ENCODE measurements at places on chromosomes 16 and 17. TPM values are rescaled to one million over a fixed set of nuclear protein-coding genes. Genes with fewer than 3 reads are reported as not detected.

The PSME3IP1 gene
- total RNA-seq, result 109 TPM

The UBFD1 gene
- 57.7 TPM for total RNA-seq

DNA sequence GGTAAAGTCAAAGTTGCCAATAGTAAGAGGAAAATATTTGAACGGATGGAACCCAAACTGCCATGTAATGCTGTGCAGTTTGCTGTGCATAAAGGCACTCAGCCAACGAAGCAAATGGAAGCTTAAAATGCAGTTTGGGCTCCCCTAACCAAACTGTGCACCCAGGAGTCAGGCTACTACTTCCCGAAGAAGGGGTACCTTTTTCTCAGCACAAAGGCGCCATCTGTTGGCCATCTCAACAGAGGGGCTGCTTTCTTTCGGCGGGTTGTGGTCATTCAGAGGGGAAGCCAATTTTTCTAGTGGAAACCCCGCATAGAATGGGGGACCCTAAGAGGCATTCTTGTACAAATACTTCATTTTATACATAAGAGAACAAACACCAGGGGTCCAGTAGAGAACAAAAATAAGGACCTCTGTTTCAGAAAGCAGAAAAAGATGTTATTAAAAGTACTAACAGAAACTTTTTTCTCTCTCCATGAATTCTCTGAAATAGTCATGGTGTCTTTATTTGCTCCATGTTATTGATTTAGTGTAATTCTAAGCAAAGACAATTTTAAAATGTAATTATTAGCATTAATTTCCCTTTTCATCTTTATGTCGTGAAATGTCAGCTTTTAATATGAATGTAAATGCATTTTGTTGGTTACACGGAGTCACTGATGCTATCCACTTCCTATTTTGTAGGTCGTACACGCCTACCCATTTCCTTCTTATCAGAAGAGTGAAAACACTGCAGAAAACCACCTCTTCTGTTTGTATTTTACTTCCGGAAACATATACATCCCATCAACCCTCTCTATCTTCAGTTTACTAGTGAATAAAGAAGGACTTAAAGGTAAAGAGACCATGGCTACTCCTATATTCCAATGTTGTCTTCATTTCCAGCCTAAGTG, 453.3 kb downstream of the KCNJ2 start:
- H3K27ac ChIP-seq, result no peak overlapping the region
- H3K27me3 ChIP-seq, result no peaks in the 10 kb centered on the region
- H3K36me3 ChIP-seq, result no peaks in the 10 kb centered on the region
- no peak for DNase-seq

DNA sequence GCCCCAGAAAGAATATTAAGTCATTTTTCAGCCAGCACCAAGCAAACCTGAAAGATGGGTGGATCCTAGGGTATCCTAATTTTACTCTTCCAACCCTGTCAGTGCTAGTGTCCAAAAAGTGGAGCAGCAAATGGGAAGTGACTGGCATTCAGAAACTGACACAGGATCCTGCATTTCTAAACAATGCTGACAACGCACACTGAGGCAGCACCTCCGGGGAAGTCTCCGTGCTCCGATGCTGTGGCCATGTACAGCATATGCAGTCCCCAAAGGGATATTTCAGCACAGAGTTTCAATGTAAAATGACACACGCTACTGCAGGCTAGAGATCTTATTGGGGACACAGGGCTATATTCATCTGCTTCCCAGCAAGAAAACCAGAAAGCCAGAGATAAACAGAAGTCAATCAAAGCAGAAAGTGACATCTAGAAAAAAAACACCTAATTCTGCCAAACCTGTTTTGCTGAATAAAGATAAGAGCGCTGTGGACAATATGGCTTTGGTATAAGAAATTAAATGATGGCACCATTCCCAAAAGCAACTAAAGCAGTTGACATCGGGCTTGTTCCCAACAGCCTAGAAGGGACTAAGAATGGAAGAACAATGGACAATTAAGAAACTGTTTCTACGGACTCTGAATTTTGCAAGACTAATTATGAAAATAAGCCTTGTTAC, 17.3 kb downstream of the XYLT1 start:
- no peak overlapping the region for H3K27ac ChIP-seq
- H3K4me1 ChIP-seq, result peaks cover 46% of the 10 kb centered on the region
- no peak for DNase-seq
- no peak overlapping the region for H3K4me3 ChIP-seq

- H3K4me3 ChIP-seq, result no peak overlapping the region
- DNase-seq, result no peak
- peaks cover 53% of the 10 kb centered on the region for H3K36me3 ChIP-seq
- H3K27ac ChIP-seq, result no peak overlapping the region
Measured at GRCh38 chr17:39555368-39555767, 52.4 kb downstream of the NEUROD2 start.

GRCh38 chr17:21201298-21201595, 12.7 kb downstream of the TMEM11 start:
- no peak overlapping the region for H3K27ac ChIP-seq
- no peak overlapping the region for H3K4me3 ChIP-seq
- peaks cover 29% of the 10 kb centered on the region for H3K36me3 ChIP-seq
- H3K27me3 ChIP-seq, result no peaks in the 10 kb centered on the region
